ENCODE measurements at places on chromosomes 2 and 18. TPM values are rescaled to one million over a fixed set of nuclear protein-coding genes. Genes with fewer than 3 reads are reported as not detected.

GRCh38 chr2:170177950-170178781, at the start of gene MYO3B:
Gene MYO3B, plus strand, starts transcription at chr2:170178147. Its CDS starts 141 bp downstream, at chr2:170178288.
- DNase-seq: no peak

- DNase-seq: no peak
These were observed 18.2 kb downstream of the AFTPH start for GRCh38 chr2:64542071-64543007.

- DNase-seq: no peak
These were observed 169.6 kb downstream of the KCNS3 start for GRCh38 chr2:18047896-18048657.

GRCh38 chr18:78546281-78546680, 433.3 kb upstream of the SALL3 start:
- DNase-seq: no peak

DNA sequence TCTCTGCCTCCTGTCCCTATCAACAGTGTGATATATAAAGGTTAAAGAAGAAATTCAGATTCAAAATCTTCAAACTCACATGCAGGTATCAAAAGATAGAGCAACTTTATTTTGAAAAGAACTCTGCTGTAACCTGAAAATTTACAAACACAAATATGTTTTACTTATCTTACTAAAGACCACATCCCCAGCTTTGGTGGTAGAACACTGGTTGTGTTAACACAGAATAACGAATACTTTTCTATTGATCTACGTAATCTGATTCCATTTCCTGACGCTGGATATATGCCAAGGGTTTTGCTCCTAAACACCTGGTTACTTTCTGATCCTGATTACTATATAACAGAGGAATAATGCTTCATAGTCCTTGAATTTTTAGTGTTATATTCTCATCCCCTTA, 23.1 kb upstream of the SLC39A10 start:
- no peak for DNase-seq

Gene CHN1
- 32.1 TPM for polyA plus RNA-seq

Gene INHA
- polyA plus RNA-seq: 0.46 TPM

Gene FAM237A
- polyA plus RNA-seq: not detected
